Tibial nerve (tissue), 4 donors: ENCODE measurements at places on chromosomes 7 and 10. TPM values are rescaled to one million over a fixed set of nuclear protein-coding genes. Genes with fewer than 3 reads are reported as not detected.

- H3K4me1 ChIP-seq = no peaks in the 10 kb centered on the region
- H3K27me3 ChIP-seq = no peaks in the 10 kb centered on the region
- H3K27ac ChIP-seq = no peak overlapping the region
- no peak overlapping the region for H3K4me3 ChIP-seq
- H3K36me3 ChIP-seq = no peaks in the 10 kb centered on the region
Measured at GRCh38 chr10:90274721-90275468, 573.5 kb downstream of the KIF20B start.

- no peaks in the 10 kb centered on the region for H3K36me3 ChIP-seq
- H3K27ac ChIP-seq = no peak overlapping the region
- DNase-seq = no peak
- no peaks in the 10 kb centered on the region for H3K27me3 ChIP-seq
Measured at GRCh38 chr10:672992-673391, 16.5 kb downstream of the DIP2C start.

- no peak overlapping the region for H3K4me3 ChIP-seq
- H3K27ac ChIP-seq = peak overlapping the region; percentile 88
- H3K36me3 ChIP-seq = no peaks in the 10 kb centered on the region
- no peak for DNase-seq
Measured at GRCh38 chr10:73589563-73590126, 1.5 kb downstream of the USP54 start.

DNA sequence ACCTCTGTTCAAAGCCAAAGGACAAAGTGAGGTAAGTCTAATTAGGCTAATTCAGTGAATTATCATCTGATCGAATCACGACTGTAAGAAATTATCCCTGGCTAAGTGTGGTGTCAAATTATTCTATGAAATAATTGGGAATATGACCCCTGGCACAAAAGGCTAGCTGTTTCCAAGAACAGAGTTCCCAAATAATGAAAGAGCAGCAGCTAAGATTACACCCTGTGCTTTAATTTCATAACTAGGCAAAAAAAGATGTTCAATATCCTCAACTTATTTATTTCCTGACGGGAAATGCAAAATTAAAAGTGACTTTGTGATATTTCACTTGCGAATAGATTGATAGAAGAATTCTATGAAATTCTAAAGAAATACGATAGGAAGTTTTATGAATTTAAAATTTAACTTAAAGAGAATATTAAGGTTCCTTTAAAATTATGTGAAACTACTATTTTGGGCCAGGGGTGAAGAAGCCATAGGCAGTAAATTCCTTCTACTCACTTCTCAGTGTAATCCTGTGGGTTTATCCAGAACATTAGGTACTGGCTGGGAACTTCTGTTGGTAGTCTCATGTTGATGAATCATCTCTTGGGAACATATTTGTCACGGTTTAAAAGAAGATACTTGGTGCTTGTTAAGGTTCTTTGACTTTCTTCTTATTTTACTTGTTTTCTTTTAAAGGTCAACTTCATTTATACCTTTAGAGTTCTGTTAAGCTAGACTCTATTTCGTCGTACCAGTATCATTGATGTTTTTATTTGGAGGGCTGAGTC is 148.5 kb downstream of the POLR1F start:
- no peaks in the 10 kb centered on the region for H3K27me3 ChIP-seq
- H3K4me1 ChIP-seq = no peaks in the 10 kb centered on the region
- no peak overlapping the region for H3K4me3 ChIP-seq
- no peak overlapping the region for H3K27ac ChIP-seq
- H3K36me3 ChIP-seq = no peaks in the 10 kb centered on the region

DNA sequence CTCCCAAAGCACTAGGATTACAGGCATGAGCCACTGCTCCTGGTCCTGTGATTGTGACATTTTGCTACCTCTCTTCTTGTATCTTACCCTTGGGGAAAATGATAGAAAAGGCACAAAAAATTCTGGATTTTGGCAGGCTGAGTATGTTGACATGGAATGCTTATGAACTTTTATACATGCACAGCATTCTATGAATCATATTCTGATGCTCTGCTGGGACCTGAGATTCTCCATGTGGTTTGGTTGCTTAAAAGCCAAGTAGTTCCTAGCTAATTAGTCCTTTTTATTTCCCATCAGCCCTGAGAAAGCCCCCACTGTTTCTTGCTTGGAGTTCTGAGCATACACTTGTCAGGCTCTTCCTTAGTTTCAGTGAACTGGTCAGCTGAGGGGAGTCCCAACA is 8.3 kb upstream of the KAZALD1 start:
- H3K27ac ChIP-seq = no peak overlapping the region
- peaks cover 6% of the 10 kb centered on the region for H3K4me1 ChIP-seq
- no peaks in the 10 kb centered on the region for H3K27me3 ChIP-seq
- no peaks in the 10 kb centered on the region for H3K36me3 ChIP-seq
- no peak for DNase-seq
- no peak overlapping the region for H3K4me3 ChIP-seq

GRCh38 chr7:118182593-118183427 is 1.2 kb upstream of the LSM8 start:
- H3K4me1 ChIP-seq = peaks cover 15% of the 10 kb centered on the region
- H3K36me3 ChIP-seq = no peaks in the 10 kb centered on the region
- H3K4me3 ChIP-seq = peak overlapping the region; percentile 73

GRCh38 chr7:93159490-93159889 is 11.3 kb upstream of the SAMD9L start:
- no peak overlapping the region for H3K27ac ChIP-seq
- H3K4me1 ChIP-seq = no peaks in the 10 kb centered on the region
- DNase-seq = no peak
- H3K4me3 ChIP-seq = no peak overlapping the region
- no peaks in the 10 kb centered on the region for H3K36me3 ChIP-seq
- H3K27me3 ChIP-seq = no peaks in the 10 kb centered on the region

LIPF gene
- not detected for total RNA-seq

NKX6-2 gene
- 1.5 TPM for total RNA-seq
